ENCODE measurements at places on chromosomes 4 and X.
A peak's percentile ranks its signal among the peaks of the same experiment; 100 is the strongest.

- no peaks in the 10 kb centered on the region for H3K4me1 ChIP-seq
- no peak overlapping the region for H3K4me3 ChIP-seq
- no peak for DNase-seq
Measured at GRCh38 chrX:147850875-147851274, 60.8 kb upstream of the FMR1 start.

DNA sequence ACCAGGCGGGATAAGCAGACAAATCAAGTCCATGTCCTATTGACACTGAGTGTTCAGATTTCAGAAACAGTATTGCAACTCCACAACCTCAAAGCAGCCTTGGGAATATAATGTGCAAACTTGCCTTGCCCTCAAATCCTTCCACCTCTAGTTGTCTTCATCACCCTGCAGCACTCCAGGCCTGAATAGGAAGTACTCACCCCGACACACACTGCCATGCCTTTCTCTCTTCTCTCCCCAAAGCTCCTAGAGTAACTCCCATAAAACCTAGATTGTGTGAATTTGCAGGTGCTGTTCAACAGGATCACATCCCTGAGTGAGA is 19.6 kb downstream of the ACSL1 start:
- H3K27ac ChIP-seq, result no peak overlapping the region
- H3K4me1 ChIP-seq, result peaks cover 32% of the 10 kb centered on the region
- no peaks in the 10 kb centered on the region for H3K27me3 ChIP-seq
- no peak for DNase-seq

DNA sequence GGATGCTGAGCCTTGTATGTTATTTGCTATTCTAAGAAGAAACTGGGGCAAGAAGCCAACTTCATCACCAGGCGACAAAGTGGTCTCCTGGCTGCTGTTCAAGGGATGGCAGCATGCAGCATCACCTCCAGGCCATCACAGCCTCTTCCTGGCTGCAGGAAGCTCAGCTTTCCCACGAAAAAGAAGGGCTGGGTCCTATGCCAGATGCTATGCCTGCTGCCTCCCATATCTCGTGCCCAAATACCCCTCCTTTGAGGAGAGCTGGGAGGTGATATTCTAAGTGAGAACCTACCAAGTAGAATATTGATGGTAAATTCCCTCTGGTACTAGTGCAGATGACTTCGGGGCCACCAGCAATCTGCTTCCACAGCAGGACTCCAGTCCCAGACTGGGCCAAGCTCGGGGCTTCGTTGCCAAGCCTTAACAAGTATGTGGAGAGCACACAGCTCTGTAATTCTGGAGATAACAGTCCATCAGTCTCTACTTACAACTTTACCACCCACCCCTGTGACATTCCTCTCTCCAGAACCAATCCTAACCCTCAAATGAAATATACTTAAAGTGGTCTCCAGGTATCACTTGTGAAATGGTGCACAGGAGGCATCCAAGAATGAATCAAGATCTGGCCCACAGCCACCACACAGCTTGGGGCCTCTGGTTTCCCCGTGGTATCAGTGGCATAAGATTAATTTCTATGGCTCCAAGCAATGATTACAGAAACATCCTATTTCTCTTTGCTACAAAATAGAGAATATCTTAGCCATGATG is 149.3 kb downstream of the PALLD start:
- H3K27me3 ChIP-seq, result no peaks in the 10 kb centered on the region
- peak overlapping the region; percentile 94 for H3K27ac ChIP-seq
- H3K4me3 ChIP-seq, result no peak overlapping the region
- DNase-seq, result no peak
- H3K4me1 ChIP-seq, result peaks cover 92% of the 10 kb centered on the region

- no peaks in the 10 kb centered on the region for H3K4me1 ChIP-seq
- no peaks in the 10 kb centered on the region for H3K36me3 ChIP-seq
- H3K27ac ChIP-seq, result no peak overlapping the region
- H3K4me3 ChIP-seq, result no peak overlapping the region
Measured at GRCh38 chr4:15078682-15079642, 76.7 kb downstream of the CPEB2 start.

GRCh38 chrX:115232933-115233496 is 881 bp downstream of the LRCH2 start:
- H3K27me3 ChIP-seq, result no peaks in the 10 kb centered on the region
- no peak overlapping the region for H3K27ac ChIP-seq
- H3K36me3 ChIP-seq, result no peaks in the 10 kb centered on the region

GRCh38 chr4:123599061-123599919 is 202.7 kb downstream of the SPRY1 start:
- H3K27ac ChIP-seq, result no peak overlapping the region
- H3K4me1 ChIP-seq, result no peaks in the 10 kb centered on the region
- no peaks in the 10 kb centered on the region for H3K27me3 ChIP-seq
- no peaks in the 10 kb centered on the region for H3K36me3 ChIP-seq
- no peak for DNase-seq
- H3K4me3 ChIP-seq, result no peak overlapping the region

DNA sequence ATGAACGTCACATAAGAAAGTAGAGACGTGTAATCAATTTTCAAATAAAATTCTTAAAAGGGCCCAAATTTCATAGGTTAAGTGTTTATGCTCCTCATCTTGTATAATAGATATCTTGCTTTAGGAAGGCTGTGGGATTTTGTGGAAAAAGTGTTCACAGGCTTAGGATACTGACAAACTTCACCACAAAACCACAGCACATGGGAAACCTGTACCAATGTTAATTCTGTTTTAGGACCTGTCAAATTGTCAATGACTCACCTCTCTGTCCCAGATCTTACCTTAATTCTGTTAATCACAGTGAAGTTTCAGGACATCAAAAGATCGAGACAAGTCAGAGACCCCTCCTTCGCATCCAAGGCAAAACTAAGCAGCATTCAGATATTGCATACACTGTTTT is 24.2 kb downstream of the FGFBP1 start:
- no peak for DNase-seq
- no peaks in the 10 kb centered on the region for H3K27me3 ChIP-seq
- no peaks in the 10 kb centered on the region for H3K36me3 ChIP-seq
- H3K4me3 ChIP-seq, result no peak overlapping the region

DNA sequence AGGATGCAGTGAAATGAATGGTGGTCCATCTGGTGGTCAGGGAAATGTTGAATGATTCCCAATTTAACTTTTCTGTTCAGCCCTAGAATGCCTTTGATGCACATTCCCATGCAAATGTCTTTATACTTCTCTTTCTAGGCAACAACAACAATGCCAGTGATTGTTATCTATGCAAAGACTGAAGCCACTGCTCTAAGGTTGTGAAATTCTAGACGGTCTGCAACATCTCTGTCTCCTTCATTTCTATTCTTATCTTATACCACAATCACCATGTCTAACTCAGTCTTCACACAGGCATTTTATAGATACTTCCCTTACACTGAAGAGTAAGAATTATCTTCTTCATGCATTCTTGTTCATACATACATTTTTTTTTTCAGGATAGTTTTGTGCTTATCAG is 84.5 kb downstream of the HPGD start:
- no peaks in the 10 kb centered on the region for H3K4me1 ChIP-seq
- no peak overlapping the region for H3K27ac ChIP-seq
- DNase-seq, result no peak
- no peaks in the 10 kb centered on the region for H3K27me3 ChIP-seq
- H3K36me3 ChIP-seq, result no peaks in the 10 kb centered on the region

DNA sequence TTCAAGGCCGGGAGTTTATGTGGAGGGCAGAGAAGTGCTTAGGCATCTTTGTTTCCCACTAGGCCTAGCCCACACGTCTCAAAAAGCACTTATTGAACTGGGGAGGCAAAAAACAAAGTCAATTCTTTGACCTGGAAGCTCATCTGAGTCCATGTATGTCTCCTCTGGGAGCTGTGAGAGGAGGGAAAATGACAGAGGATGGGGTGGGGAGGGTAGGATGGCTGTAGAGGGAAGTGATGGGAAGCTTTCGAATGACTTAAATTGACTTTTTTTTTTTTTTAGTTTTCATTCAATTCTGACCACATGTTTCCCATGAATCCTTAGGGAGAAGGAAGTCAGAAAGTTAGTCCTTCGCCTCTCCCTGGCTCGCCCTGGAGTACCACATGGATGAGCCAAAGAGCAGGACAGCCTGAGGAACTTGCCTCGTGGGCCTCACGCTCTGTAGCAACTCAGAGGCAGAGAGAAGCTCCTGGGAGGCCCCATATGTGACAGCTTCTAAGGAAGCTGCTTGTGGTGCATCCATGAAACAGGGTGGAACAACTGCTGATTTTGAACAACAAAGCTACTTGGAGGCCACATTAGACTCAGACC is 45.0 kb downstream of the NHSL2 start:
- H3K4me3 ChIP-seq, result no peak overlapping the region
- no peak overlapping the region for H3K27ac ChIP-seq
- no peak for DNase-seq
- no peaks in the 10 kb centered on the region for H3K36me3 ChIP-seq

- H3K36me3 ChIP-seq, result no peaks in the 10 kb centered on the region
- no peaks in the 10 kb centered on the region for H3K4me1 ChIP-seq
- H3K27ac ChIP-seq, result no peak overlapping the region
- no peak overlapping the region for H3K4me3 ChIP-seq
- H3K27me3 ChIP-seq, result no peaks in the 10 kb centered on the region
- no peak for DNase-seq
Measured at GRCh38 chr4:85964298-85964697, 395.6 kb downstream of the MAPK10 start.

DNA sequence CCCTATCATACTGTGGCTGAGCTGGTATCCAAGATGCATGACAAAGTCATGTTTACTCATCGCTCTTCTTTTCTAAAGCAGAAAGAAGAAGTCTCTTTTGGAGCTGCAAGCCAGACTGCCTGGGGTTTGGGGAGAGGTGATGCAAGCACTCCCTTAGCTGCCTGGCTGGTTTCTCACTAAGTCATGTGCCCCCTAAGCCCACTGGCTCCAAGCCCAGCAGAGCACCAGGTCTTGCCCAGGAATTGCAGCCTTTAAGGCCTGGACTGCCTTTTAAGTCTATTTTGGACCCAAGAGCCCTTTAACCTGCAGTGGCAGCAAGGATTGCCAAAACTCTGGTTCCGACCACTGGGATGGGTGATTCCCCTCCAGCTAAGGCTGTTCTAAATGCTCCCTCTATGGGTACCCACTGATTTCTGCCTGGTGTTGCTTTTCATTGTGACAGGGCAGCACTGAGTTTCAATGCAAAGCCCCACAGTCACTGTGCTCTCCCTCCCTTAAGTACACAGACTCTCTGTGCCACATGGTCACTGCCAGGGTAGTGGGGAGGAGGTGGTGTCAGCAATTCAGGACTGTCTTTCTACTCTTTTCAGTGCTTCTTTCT is 548.6 kb downstream of the TLL1 start:
- H3K36me3 ChIP-seq, result no peaks in the 10 kb centered on the region
- H3K4me1 ChIP-seq, result no peaks in the 10 kb centered on the region

DNA sequence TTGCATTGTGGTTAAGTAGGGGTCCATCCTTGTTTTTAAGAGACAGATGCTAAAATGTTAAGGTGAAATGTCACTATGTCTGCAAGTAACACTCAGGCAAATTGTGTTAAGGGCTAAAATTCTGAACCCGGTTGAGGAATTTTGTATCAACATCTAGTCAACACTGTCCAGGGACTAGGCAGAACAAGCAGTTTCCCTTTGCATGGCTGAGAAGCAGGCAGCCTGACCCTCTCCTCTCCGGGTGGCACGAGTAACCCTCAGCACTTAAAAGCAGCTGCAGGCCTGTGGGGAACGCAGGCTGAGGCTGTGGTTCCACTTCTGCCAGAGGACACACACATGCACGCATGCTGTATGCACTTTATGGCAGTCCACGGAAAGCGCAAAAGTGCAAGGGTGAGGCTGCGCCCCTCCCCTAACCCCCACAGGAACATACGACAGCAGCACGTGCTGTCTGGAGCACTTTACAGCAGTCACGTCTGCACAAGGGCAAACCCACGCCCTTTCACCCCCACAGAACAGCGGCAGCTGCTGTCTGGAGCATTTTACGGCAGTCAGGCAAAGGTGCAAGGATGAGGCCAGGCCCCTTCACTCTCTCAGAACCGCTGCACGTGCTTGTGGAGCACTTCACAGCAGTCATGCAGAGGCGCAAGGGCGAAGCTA is 619 bp upstream of the MPC1L start:
- H3K27ac ChIP-seq, result no peak overlapping the region
- H3K27me3 ChIP-seq, result no peaks in the 10 kb centered on the region
- no peaks in the 10 kb centered on the region for H3K4me1 ChIP-seq
- no peak for DNase-seq

- H3K27ac ChIP-seq, result no peak overlapping the region
- H3K36me3 ChIP-seq, result no peaks in the 10 kb centered on the region
- DNase-seq, result no peak
- H3K4me1 ChIP-seq, result no peaks in the 10 kb centered on the region
Measured at GRCh38 chrX:22134681-22135080, 102.6 kb downstream of the PHEX start.

DNA sequence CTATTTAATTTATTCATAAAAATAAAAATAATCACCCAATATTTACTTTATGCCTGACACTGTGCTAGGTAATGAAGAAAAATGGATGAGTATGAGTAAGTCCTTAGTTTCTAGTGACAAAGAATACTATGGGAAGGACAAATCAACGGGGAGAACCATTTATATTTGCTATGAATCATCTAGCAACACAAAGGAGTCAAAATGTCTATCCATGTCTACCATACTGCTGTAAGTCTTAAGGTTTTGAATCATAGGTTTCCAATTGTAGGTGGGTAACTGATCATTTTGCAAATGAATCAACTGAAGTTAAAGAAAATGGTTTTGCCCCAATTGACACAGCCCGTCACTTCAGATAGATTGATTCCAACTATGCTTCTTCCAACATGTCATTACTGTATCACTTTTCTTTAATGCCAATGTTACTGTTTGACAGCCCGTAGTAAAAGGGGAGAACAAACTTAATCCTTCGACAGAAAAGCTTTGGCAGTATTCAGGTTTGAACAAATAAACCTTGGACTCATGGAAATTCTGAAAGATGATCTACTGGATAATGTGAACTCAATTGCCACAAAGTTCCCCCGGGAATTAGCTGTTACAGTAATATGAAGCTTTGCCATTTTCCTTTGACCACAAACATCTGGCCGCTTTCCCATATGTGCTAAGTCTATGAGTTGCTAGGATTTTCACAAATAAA is 3.2 kb downstream of the TDO2 start:
- no peak overlapping the region for H3K4me3 ChIP-seq
- H3K27me3 ChIP-seq, result no peaks in the 10 kb centered on the region
- no peaks in the 10 kb centered on the region for H3K4me1 ChIP-seq
- H3K27ac ChIP-seq, result no peak overlapping the region
- H3K36me3 ChIP-seq, result no peaks in the 10 kb centered on the region

DNA sequence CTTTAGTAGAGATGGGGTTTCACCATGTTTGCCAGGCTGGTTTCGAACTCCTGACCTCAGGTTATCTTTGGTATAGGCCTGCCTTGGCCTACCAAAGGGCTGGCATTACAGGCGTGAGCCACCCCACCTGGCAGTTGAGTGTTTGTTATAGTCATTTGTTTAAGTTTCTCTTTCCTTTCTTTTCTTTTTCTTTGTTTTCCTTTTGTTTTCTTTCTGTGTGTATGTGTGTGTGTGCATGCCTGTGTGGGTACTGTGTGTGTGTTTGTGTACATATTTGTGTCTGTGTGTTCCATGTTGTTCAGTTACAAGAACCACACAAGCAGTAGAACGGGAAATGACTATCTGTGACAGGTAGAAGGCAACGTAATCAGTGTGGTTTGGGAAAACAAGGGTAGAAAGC is 624.9 kb downstream of the FSTL5 start:
- H3K27me3 ChIP-seq, result no peaks in the 10 kb centered on the region
- no peaks in the 10 kb centered on the region for H3K4me1 ChIP-seq
- H3K4me3 ChIP-seq, result no peak overlapping the region
- DNase-seq, result no peak
- H3K36me3 ChIP-seq, result no peaks in the 10 kb centered on the region

- H3K4me3 ChIP-seq, result peak overlapping the region; percentile 10
- peak; percentile 83 for DNase-seq
- H3K27me3 ChIP-seq, result no peaks in the 10 kb centered on the region
Measured at GRCh38 chr4:83855044-83855443, 319.1 kb downstream of the GPAT3 start.
